ENCODE measurements at places on chromosomes 13 and 19.
A peak's percentile ranks its signal among the peaks of the same experiment; 100 is the strongest.

DNA sequence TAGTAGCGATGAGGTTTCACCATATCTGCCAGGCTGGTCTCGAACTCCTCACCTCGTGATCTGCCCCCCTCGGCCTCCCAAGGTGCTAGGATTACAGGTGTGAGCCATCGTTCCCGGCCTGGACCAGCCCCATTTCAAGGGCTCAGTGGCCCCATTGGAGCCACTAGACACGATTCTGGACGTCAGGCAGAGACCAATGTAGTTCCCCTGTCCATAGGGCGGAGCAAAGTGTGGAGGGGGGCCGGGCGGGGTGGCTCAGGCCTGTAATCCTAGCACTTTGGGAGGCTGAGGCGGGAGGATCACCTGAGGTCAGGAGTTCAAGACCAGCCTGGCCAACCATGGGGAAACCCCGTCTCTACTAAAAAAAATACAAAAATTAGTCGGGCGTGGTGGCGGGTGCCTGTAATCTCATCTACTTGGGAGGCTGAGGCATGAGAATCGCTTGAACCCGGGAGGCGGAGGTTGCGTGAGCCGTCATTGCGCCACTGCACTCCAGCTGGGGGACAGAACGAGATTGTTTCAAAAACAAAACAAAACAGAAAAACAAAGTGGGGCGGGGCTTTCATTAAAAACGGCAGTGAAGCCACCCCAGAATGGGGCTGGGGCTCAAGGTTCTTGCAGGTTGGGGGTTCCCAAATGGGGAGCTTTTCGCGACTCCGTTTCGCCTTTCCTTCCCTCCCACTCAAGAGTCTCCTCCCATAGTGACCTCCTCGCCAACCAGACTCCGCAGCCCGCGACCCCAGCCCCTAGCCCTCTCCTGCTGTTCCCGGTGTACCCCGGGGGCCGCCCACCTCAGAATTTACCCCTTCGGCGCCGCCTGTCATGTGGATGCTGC is 758 bp upstream of the TECR start:
- no peak for DNase-seq

DNA sequence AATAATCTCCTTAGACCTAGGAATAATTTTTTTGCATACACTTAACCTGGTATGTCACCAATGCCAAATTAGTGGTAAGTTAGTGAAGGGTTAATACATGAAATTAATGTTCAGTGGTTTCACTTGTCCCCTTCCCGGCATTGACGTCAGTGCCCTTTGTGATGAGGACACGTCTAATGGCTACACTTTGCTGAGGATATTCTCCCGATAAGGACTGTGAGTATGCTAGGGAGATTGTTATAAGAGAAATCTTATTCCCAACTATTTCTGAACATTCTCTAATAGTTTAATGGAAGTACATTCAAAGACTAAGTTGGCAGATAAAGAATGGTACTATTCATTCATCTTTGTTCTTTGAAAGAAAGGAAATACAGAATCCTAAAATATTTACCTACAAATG is 102.4 kb downstream of the TNFRSF19 start:
- DNase-seq = no peak

DNA sequence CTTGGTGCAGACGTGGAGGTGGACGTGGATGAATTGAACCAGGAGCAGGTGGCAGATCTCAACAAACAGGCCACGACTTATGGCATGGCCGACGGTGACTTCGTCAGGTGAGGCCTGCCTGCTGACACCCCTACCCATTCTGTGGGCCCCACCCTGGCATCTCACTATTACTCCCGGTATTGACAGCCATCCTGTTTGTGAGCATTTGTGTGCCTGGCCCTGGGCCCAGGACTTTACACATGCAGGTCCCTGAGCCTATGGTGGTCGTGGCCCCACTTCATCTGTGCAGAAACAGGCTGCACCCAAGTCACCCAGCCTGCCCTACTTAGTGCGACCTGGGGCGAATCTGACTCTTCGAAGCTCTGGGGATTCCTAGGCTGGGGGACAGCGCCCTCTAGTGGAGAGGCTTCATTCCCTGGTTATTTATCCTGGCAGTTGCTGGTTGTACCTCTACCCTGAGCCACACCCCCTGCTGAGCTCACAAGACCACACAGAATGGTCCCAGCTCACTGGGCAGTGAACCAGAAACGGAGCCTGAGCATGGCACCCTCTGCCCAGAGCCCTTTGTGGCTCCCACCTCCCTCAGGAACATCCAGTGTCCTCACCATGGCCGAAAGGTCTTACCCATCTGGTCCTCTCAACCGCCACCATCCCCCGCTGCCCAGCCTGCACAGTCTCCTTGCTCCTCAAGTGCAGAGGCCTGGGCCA is 16.9 kb downstream of the ZNF296 start:
- DNase-seq = peak; percentile 72

GRCh38 chr13:80989241-80989640 is 648.3 kb upstream of the SPRY2 start:
- DNase-seq = no peak

DNA sequence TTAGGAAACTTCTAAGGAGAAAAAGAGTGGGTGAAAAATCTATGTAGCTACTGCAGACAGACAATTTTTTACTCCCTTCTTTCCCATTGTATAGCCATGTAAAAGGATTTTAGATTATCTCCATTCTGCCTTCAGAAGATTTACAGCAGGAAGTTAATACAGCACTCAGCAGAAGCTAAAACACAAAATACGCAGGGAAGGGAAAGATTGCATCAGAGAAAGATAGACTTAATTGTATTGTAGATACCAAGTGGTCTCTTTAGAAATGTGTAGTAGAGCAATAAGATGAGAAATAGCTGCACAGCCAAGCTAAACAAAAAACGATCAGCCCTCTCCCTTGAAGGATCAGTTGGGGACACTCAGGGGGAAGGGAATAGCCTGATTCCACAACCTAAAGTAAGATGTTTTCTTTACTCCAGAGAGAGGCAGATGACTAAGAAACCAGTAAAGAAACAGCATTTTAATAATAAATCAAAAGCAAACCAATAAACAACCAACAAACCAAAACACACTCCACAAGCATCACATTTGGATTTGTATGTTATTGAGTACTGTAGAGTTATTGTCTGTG is 236.7 kb upstream of the SLITRK1 start:
- no peak for DNase-seq
